Mammary epithelial cell (primary cell): ENCODE measurements at places on chromosomes 11 and 22. TPM values are rescaled to one million over a fixed set of nuclear protein-coding genes. Genes with fewer than 3 reads are reported as not detected.

HIKESHI gene
- total RNA-seq: 48.3 TPM

HBG1 gene
- total RNA-seq: not detected

OSBP2 gene
- total RNA-seq: 24.7 and 41.6 TPM in 2 replicates

TMEM179B gene
- 26.9 and 34.3 TPM in 2 replicates for total RNA-seq

OR52A1 gene
- not detected for total RNA-seq

SNRPD3 gene
- 74.8 TPM for total RNA-seq

GLYATL2 gene
- total RNA-seq: 0.37 and 0.96 TPM in 2 replicates

TRIM29 gene
- 341 TPM for total RNA-seq

GGT5 gene
- under 0.01 TPM for total RNA-seq

GLYAT gene
- not detected in 2 replicates for total RNA-seq

PHOX2A gene
- not detected in 2 replicates for total RNA-seq

PRDM10 gene
- total RNA-seq: 6.5 TPM
